ENCODE measurements at places on chromosomes 11 and 22.
A peak's percentile ranks its signal among the peaks of the same experiment; 100 is the strongest.

DNA sequence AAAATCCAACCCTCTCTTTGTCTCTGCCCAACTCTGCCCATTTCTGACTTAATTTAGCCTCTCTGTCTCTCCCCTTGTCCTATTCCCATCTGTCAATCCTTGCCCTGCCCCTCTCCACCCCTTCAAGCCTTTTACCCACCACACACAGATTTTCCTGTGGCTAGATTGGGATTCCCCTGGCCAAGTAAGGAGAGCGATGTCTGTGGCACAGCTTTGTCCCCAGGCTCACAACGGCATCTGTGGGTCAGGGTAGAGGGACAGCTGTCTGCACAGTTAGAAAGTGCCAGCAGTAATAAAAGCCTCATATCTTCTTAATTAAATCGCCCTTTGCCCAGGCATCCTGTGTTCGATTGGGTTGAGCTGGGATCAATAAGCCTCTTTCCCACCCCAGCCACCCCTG is 1.3 kb upstream of the KCNC1 start:
- no peak for DNase-seq

DNA sequence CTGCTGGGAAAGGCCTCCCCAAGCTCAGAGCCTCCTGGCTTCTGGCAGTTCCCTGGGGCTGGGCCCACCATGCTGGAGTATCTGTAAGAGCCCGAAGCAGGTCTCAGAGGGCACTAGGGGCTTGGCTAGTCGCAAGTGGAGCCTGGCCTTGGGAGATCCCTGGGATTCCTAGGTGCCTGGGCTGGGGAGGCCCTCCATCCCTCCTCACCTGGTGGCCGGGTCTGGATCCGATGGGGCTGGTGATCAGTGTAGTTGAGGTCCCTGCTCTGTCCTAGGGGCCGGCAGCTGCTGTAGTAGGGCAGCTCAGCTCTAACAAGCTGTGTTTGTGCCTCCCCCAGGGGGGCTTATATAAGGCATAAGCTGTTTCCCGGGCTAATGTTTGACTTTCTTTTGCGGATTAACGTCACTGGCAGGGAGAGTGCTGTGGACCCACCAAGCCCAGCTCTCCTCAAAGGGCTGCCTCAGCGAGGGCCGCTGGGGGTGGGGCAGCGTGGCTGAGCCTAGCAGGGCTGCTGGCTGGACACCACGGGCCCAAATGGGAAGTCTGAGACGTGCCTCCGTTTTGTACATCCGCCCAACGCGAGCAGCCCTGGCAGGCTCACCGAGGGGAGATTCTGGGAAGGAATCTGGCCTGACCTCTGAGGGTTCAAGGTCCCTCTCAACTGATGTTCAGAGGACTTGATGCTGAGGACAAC is at the start of gene SLC22A8:
TSS of gene SLC22A8 (minus strand) at position 321 of the 695 bp plus-strand sequence. CDS start 883 bp downstream, outside the sequence.
- no peak for DNase-seq

- no peak for DNase-seq
Measured at GRCh38 chr22:20751185-20751851, 22.6 kb upstream of the SERPIND1 start.

GRCh38 chr22:19057999-19058491 is 64.2 kb downstream of the DGCR2 start:
- no peak for DNase-seq

DNA sequence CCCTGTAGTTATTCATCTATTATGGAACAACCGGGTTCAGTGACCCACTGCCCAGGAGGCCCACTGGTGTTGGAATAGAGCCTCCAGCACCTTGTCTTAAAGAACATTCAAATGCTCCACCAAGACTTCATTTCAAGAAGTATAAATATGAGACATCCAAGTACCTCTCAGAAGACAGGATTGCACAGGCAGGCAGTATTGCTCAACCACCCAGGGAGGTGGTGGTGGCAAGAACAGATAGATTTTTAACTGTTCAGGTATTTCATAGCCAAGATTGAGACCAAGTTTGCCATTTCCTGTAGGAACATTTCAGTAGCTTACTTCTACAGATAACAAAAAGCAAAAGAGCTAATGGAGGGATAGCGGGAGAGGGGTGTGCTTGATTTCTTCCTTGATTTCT is 78.7 kb downstream of the COMMD9 start:
- DNase-seq, result no peak

- no peak for DNase-seq
Measured at GRCh38 chr11:72673284-72673942, 809 bp downstream of the PDE2A start.

DNA sequence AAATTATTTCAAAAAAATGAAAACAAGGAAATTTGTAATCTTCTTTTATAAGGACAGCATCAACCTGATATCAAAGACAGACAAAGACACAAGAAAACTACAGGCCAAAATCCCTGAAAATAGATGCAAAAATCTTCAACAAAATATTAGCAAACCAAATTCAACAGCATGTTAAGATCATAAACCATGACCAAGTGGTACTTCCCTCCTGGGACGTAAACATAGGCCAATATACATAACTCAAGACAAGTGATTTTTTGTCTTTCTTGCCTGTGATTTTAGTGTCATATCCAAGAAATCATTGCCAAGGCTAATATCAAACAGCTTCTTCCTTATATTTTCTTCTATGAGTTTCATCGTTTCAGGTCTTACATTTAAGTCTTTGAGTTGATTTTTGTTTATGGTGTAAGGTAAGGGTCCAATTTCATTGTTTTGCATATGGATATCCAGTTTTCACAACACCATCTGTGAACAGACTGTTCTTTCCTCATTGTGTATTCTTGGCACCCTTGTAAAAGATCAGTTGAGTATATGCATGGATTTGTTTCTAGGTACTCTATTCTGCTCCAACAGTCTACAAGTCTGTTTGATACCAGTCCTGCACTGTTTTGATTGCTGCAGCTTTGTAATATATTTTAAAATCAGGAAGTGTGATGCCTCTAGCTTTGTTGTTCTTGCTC is 50.0 kb downstream of the SBF2 start:
- DNase-seq, result no peak

GRCh38 chr22:35903571-35904335 is 124.9 kb downstream of the RBFOX2 start:
- DNase-seq, result no peak

DNA sequence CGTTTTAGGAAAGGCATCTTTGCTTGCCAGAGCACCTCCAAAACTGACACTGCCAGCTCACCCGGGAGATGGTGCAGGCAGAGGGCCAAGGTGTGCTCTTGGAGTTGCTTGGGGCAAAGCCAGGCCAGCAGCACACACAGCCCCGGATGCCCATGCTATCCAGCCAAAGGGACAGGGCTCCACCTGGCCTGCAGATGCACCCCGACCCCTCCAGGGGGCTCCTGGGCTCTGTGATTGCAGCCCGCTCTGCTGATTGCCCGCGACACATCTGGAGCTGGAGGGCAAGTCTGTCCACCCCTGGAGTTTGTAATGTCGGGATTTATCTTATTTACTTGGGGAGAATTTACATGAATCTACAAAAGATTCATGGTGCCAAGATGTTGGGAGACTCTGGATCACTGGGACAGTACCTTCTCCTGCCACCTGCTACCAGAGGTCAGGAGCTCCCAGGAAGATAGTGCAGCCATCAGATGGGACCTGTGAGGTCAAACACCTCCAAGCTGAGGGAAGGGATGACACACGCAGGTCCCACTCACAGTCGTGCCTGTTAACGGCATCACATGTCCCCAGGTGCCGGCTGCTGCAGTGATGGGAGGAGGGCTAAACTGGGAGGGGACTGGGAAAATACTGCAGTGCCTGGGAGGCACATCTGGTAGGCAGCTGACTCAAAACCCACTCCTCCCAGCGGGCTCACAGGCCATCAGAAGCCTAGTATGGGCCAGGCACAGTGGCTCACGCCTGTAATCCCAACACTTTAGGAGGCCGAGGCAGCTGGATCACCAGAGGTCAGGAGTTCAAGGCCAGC is 17.2 kb downstream of the CBX7 start:
- DNase-seq, result peak; percentile 46

DNA sequence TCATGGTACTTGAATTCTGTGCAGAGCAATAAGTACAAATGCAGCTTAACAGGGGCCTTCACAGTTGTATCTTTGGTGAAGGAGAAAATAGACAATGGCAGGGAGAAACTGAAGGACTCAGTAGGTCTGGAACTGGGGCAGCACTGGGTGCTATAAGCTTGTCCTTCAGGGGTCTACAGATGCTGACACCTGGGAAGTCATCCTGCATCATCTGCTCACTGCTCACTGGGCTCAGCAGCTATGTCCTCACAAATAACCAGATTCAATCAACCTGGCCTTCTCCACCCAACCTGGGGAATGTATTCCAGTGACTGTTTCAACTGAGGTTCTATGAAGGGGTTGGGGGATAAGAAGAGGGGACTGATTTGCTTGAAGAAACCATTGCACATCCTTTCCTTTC is 117.0 kb downstream of the ZNF280B start:
- no peak for DNase-seq

DNA sequence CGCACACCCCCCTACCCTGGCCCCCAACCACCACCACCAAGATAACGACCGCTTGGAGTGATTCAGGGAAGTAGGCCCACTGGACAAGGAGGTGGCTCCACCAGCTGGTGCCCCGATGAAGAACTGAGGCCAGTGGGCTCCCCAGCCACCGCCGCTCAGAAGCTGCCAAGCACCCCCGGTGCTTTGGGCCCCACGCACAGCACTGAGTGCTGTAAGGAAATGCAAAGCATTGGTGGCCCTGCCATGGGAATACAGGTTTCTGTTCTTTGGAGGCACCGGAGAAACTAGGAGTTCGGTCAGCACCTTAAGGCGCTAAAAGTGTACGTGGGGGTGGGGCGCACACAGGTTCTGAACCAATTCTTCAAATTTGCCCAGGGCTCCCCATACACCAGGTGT is 664 bp upstream of the PRSS23 start:
- no peak for DNase-seq

DNA sequence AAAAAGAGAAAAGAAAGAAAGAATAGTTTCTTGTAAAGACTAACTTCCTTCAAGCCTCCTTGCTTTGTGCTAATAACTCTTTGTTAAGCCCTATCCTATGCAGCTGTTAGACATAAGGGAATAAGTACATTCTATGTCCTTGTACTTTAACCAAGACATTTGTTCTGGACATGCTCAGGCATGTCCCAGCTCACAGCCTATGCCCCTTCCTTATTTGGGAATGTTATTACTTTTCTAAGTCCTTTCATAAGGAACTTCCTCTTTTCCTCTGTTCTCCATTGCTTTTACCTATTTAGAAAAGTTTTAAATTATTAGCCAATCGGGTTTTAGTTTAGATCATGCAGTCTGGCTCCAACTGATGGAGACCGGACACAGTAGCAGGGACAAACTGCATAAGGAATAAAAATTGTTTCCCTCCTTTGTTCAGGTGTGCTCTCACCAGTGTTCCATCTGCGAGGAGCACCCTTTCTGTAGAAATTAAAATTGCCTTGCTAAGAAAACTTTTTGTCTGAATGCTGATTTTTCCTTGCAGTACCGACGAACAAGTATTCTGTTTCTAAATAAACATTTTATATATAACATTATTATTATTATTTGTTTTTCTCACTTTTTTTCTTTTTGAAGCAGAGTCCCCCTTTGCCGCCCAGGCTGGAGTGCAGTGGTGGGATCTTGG is 21.6 kb upstream of the SPINDOC start:
- no peak for DNase-seq

GRCh38 chr11:70097783-70098563 is 19.9 kb downstream of the ANO1 start:
- no peak for DNase-seq

GRCh38 chr11:134560066-134560465 is 148.0 kb upstream of the B3GAT1 start:
- DNase-seq, result no peak

DNA sequence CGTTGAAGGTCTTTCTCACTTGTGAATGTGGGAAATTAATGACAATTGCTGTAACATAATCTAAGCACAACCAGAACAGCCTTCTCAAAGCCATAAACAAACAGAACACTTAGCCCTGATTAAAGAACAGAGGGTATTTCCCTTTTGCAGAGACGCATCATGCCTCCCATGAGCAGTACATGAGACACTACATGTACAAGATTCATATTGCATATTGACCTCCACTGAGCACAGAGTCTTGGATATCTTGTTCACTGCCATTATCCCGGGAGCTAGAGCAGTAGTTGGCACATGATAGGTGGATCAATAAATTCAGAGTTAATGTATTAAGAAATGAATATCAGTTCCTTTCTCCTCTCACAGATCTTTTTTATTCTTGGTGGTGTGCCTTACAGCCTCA is 1194.3 kb upstream of the TENM4 start:
- DNase-seq, result no peak

DNA sequence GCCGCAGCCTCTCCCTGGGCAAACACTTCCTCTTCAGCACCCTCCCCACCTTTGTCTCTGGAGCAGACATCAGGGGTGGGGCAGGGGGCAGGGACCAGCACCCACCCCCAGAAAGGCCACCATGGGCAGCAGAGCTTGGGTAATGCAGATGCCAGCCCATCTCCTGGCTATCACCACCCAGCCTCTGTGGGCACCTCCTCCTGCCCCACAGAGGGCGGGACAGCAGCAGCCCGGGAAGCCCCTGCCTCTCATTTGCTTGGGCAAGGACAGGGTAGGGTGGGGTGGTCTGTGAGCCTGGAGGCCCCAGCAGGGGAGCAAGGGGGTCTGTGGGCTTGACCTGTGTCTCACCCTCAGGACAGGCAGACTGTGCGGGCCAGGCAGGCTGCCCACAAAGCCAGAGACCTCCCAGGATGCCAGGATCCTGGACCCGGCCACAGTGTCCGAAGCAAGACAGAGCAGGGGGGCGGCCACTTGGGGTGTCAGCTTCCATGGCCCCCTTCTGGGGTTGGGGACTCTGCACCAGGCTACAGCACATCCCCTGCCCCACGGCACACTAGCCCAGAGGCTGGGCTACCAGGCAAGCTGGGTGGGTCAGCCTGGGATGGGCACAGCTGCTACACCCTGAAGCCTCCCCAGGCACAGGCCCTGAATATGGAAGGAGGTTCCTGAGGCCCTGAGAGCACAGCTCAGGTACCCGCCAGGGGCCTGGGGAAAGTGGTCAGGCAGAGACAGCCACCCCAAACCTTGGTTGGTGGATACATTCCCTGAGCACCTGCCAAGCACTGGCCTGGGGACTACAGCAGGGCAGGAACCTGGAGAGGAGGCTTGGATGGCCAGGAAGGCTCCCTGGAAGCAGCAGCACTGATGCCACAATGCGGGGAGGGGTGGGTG is 4.5 kb downstream of the RNH1 start:
- DNase-seq, result no peak

DNA sequence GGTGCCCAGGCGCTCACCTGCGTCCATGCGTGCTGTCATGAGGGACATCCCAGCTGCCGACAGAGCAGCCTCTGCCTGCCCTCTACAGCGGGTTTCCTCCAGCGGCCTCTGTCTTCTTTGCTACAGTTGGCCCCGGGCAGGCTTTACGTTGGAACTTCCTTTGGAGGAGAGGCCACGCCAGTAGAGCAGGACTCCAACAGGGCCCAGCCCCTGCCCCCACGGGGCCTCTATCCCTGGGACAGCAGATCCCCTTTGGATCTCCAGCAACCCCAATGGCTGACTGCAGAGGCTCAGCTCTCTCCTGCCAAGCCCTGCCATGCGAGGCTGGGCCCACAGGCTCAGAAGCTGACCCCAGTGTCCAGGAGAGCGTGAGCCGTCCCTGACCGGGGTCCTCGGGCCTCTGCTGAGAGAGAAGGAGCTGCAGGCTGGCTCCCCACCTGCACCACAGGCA is 12.1 kb downstream of the TRPM5 start:
- no peak for DNase-seq

- no peak for DNase-seq
Measured at GRCh38 chr11:7511401-7511800, 2.4 kb upstream of the PPFIBP2 start.

All from activated naive CD4-positive, alpha-beta T cell treated with Interleukin-2 at 50 U/mL for 16 hours (primary cell).